SK-MEL-5 (cell line): ENCODE measurements at places on chromosomes 12 and 14.

DNA sequence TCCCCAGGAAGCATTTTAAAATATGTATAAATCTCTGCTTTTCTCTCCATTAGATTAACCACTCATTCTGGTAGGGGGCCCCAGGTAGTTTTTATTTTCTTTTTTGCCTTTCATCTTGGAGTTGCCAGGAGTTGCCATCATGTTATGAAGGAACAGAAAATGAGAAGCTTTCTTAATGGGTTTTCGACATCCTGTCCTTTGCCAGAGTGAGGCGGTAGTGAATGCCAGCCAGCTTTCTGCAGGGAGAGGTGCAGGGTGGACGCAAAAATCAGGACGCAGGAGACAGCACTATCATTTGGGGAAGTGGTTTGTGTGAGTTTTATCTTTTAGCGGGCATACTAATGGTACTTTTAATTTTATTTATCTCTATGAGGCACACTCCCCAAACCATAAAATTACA lies 1.7 kb downstream of the RASSF8 start:
- DNase-seq: peak; percentile 75

GRCh38 chr12:130497991-130498390 lies 160.3 kb downstream of the PIWIL1 start:
- no peak for DNase-seq

DNA sequence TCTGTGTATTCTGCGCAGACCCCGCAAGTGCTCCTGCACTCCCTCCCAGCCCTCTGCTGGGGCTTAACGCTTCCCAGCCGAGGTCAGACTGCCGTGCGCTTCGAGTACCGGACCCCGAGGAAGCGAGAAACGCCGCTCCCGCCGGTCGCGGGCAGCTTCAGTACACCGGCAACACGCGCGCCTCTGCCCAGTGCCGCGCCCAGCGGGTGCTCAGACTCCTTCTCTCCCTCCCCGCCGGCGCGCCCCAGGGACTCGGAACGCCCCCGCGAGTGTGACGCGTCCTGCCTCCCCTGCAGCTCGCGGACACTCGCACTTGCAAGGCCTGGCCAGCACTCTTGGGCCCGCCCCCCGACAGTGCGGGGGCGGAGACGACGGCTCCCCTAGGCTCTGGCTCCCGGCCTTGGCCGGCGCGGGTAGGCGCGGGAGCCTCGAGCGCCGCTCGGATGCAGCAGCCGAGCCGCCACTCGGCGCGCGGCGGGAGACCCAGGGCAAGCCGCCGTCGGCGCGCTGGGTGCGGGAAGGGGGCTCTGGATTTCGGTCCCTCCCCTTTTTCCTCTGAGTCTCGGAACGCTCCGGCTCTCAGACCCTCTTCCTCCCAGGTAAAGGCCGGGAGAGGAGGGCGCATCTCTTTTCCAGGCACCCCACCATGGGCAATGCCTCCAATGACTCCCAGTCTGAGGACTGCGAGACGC lies at the start of gene PTGER2:
Gene PTGER2, plus strand, starts transcription at position 410 of the 692 bp plus-strand sequence. Its CDS starts 237 bp downstream, at position 647.
- peak; percentile 3 for DNase-seq

- DNase-seq: no peak
These were observed 413.4 kb upstream of the USP15 start for GRCh38 chr12:61846765-61847164.

- no peak for DNase-seq
These were observed 9.2 kb downstream of the ASCL4 start for GRCh38 chr12:107783406-107784376.

DNA sequence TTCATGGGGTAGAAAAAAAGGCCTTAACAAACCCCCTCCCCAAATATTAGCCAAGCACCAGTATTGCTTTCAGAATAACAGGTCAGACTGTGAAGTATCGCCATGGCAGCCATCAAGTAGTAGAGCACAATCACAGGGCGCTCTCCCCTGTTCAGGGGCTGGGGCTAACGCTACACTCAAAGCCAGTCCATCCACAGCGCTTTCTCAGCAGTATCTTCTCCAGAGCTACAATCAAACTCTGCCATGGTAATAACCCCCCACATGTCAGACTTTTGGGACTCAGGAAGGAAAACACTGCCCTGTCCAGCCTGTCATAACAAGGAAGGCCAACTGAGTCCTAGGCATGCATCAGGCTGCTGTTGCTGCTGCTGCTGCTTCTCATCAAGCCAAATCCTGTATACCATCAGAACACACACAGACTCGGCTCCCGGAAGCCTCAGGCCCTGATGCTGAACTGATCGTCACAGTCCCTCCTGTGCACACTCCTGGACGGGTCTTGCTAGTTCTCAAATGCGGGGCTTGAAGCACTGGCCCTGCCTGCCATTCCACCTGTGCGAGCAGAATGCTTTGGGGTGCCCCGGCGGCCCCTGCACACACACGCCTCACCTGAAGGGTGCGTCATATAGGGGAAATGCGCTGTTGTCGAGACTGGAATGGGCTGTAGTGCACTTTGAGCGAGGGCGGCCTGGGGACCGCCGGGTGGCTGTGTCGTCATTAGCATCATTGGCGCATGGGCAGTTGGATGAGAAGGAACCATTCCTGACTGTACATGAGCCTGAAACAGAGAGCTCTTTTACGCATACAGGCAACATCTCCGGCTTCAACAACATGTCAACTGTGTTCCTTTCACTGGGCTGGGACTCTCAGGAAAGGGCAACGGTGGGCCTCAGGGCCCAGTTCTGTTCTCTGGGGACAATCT lies 47.6 kb downstream of the SH2B3 start:
- no peak for DNase-seq

DNA sequence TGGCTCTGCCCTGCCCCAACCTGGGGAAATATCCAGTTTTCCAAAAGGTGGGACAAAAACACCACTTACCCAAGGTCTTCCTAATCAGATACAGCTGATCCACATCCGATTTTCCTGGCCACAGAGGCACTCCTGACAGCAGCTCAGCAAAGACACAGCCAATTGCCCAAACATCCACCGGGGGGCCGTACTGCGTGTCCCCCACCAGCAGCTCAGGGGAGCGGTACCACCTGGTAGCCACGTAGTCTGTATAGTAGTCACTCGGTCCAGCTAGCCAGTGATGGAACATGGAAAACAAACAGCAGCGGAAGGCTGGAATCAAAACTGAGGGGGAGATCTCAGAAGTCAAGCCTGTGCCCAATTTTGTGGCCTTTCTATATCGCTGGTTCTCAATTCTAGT lies 28.8 kb downstream of the DMAC2L start:
- peak; percentile 25 for DNase-seq

- DNase-seq: no peak
These were observed 4.8 kb downstream of the ARHGAP5 start for GRCh38 chr14:32081901-32082300.

- DNase-seq: no peak
These were observed 278.3 kb downstream of the AKAP6 start for GRCh38 chr14:32607399-32607798.

- DNase-seq: peak; percentile 68
These were observed 362.6 kb downstream of the BCL11B start for GRCh38 chr14:98909251-98909944.

GRCh38 chr12:108211157-108211556 lies 82.1 kb downstream of the WSCD2 start:
- DNase-seq: no peak

DNA sequence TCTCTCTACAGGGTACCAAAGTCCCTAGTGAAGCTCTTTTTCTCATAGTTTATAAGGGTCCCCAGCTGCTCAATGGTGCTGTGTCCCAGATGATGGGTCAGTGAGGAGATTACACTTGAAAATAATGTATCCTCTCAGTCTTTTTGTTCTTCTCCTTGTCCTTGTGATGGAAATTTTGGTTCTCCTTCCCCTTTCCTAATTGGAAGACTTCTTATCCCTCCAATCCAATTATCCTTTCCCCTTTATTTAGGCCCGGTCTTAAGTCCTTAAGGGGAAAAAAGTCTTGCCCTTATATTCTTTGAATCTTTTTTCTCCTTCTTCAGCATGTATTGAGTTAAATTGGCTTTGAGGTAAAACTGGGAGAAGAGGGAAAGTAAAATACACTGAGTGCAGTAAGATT lies 126.1 kb upstream of the PTPRQ start:
- no peak for DNase-seq

- DNase-seq: no peak
These were observed 87.6 kb downstream of the SYNE2 start for GRCh38 chr14:63940387-63940786.

DNA sequence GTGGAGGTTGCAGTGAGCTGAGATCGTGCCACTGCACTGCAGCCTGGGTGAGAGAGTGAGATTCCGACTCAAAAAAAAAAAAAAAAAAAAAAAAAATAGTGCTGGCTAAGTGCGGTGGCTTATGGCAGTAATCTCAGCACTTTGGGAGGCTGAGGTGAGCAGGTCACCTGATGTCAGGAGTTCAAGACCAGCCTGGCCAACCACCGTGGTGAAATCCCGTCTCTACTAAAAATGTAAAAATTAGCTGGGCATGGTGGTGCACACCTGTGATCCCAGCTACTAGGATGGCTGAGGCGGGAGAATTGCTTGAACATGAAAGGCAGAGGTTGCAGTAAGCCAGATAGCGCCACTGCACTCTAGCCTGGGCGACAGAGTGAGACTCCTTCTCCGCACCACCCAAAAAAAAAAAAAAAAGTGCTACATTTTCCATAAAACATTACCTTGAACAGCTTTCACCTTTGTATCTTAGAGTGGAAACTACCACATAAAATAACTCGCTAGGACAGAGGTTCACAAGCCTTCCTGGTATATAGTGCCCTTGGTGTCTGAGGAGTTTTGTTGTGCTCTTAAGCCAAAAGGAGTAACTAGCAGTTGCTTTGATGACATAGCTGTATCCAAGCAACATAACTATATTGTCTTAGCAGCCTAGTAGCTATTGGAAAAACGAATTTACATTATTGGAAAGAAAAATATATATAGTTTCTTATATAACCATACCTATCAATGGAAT lies 11.1 kb downstream of the PTGES3 start:
- no peak for DNase-seq

DNA sequence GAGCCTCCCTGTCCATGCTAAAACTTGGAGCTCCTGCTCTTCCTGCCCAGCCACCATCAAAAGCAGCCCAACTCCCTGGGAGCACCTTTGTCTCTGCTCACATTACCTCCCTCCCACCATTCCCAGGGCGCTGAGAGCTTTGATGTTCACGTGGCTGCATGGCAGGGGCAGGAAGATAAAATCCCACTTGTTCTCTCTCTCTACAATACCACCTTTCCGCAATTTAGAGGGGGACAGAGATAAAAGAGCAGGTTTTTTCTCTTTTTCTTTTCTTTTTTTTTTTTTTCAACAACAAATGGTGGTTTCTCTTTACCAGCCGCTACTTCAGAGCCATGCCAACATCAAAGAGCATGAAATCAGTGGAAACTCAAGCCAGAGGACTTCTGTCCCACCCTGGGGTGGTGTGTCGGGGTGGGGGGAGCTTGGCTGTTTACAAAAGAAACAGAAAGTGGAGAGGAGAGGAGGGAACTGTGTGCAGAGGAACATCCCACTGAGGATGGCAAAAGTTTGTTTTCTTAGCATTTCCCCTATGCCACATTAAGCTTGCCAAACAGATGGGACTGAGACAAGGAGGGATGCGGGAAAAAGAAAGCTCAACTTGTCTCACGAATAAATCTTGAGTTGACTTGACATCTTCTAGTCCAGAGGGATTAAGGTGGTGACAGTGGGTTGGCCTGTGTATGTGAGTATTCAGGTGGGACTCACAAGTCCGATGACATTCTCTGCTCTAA lies 103.7 kb upstream of the NUDT4 start:
- DNase-seq: no peak

GRCh38 chr12:62895351-62895877 lies 39.5 kb downstream of the PPM1H start:
- DNase-seq: no peak

- DNase-seq: no peak
These were observed 12.9 kb upstream of the KRAS start for GRCh38 chr12:25263594-25263993.

DNA sequence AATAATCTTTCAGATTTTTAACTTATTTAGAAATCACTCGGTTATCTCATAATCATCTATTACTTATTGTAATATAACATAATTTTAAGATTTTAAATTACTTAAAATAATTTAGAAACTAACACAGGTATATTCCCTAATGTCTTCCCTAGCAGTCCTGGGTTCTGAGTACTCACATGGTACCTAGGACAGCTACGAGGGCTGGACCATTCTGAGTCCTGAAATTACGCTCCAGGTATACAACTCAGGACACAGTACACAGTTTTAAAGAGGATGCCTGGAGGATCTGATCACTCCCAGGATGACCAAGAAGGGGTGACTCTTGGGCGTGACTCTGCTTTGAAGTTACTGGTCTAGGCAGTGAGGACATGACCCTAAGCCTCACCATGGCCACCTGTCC lies 9.1 kb upstream of the RASSF8 start:
- no peak for DNase-seq

DNA sequence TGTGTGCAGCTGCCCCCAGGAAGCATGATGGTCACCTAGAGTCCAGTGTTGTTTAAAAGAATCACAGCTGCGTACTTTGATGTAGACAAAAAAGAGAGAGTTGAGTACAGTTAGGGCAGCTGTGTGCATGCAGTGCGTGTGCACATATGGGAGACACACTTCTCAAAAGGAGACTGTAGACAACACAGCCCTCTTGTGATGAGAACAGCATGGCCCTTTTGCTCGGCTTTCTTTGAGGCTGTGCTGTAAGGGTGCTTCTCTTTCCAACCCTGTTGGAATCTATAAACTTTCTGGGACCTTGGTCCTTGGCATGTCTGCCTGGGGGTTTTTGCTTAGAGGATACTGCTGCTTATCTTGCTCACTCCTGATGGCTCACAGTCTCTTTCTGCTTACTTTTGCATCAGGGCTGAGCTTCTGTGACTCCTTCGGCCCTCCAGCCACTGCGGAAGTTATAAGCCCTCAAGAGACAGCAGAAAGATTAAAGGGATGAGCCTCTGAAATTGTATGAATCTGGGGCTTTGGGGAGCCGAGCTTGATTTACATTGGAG lies 102.9 kb downstream of the DYRK2 start:
- no peak for DNase-seq

DNA sequence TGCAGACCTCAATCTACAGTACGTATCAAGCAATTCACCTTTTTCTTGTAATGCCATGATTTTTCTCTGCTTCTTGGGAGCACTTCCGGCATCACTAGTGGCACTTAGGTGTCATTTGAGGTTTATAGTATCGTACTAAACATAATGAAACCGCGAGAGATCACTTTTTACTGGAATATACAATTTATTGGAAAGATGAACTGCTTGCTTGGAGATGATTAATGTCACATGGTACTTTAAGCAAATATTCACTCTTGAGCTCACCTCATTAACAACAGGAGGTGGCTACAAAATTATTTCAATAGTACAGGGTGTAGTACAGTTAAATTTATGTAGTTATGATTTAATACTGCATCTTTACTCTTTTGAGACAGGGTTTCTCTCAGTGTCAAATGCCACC lies 11.5 kb downstream of the FUT8 start:
- DNase-seq: no peak

GRCh38 chr14:105864116-105864515 lies 337.7 kb downstream of the TMEM121 start:
- DNase-seq: no peak

- no peak for DNase-seq
These were observed 490.2 kb downstream of the NELL2 start for GRCh38 chr12:44385964-44386363.
